Tibial nerve (tissue), 4 donors: ENCODE measurements at places on chromosomes 2 and 18. TPM values are rescaled to one million over a fixed set of nuclear protein-coding genes. Genes with fewer than 3 reads are reported as not detected.

CNGA3 gene
- not detected for total RNA-seq

UGT1A6 gene
- 0.39 TPM for total RNA-seq

TNS1 gene
- total RNA-seq: 648 TPM

GCG gene
- not detected for total RNA-seq

IL1R1 gene
- 44.0 TPM for total RNA-seq

KIF5C gene
- 22.1 TPM for total RNA-seq

CCT7 gene
- 198 TPM for total RNA-seq

RESP18 gene
- not detected for total RNA-seq

DNAH7 gene
- 5.0 TPM for total RNA-seq

STEAP3 gene
- 5.5 TPM for total RNA-seq

CREG2 gene
- total RNA-seq: not detected

AMER3 gene
- total RNA-seq: not detected

SKOR2 gene
- not detected for total RNA-seq

POTEC gene
- total RNA-seq: not detected

UGT1A8 gene
- total RNA-seq: not detected

CLEC4F gene
- total RNA-seq: 0.30 TPM

SRD5A2 gene
- total RNA-seq: not detected

BARD1 gene
- 11.1 TPM for total RNA-seq

ITPRIPL1 gene
- 4.2 TPM for total RNA-seq

CYP1B1 gene
- total RNA-seq: 181 TPM

CFAP221 gene
- total RNA-seq: 0.42 TPM

GPAT2 gene
- total RNA-seq: 7.2 TPM

ABCG8 gene
- total RNA-seq: not detected

CYP27A1 gene
- total RNA-seq: 92.4 TPM

TPO gene
- 7.2 TPM for total RNA-seq

RMDN2 gene
- 12.6 TPM for total RNA-seq

ADCYAP1 gene
- not detected for total RNA-seq

FOXD4L1 gene
- total RNA-seq: not detected

HOXD8 gene
- 12.6 TPM for total RNA-seq

RAB1A gene
- total RNA-seq: 75.2 TPM

CGREF1 gene
- total RNA-seq: 15.9 TPM

CPO gene
- total RNA-seq: 0.39 TPM

MROH2A gene
- not detected for total RNA-seq

UGT1A3 gene
- not detected for total RNA-seq

LINC00305 gene
- not detected for total RNA-seq

FBLN7 gene
- total RNA-seq: 3.3 TPM
